ENCODE measurements at places on chromosomes 2 and 18.

- DNase-seq = no peak
These were observed 17.4 kb downstream of the LDLRAD4 start for GRCh38 chr18:13235981-13236380.

GRCh38 chr2:144014103-144014502, 505.8 kb downstream of the ZEB2 start:
- DNase-seq = no peak

DNA sequence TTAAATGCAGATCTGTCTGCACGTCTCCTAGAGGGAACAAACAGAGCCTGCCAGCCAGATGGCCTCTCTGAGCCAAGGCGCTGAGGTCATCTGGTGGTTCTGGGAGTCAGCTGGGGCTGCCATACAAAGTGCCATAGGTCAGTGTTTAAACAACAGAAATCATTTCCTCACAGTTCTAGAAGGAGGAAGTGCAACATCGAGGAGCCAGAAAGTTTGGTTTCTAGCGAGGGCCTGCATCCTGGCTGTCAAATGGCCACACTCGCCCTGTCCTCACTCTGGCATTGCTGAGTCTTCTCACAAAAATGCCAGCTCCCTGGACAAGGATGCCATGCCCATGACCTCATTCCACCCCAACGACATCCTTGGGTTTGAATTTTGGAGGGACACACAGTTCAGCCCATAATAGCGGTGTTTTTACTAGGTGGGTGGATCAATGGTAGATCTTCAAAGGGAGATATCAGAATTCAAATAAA, 59.6 kb downstream of the MYT1L start:
- no peak for DNase-seq

GRCh38 chr18:9416563-9417072, 58.7 kb upstream of the RALBP1 start:
- no peak for DNase-seq

DNA sequence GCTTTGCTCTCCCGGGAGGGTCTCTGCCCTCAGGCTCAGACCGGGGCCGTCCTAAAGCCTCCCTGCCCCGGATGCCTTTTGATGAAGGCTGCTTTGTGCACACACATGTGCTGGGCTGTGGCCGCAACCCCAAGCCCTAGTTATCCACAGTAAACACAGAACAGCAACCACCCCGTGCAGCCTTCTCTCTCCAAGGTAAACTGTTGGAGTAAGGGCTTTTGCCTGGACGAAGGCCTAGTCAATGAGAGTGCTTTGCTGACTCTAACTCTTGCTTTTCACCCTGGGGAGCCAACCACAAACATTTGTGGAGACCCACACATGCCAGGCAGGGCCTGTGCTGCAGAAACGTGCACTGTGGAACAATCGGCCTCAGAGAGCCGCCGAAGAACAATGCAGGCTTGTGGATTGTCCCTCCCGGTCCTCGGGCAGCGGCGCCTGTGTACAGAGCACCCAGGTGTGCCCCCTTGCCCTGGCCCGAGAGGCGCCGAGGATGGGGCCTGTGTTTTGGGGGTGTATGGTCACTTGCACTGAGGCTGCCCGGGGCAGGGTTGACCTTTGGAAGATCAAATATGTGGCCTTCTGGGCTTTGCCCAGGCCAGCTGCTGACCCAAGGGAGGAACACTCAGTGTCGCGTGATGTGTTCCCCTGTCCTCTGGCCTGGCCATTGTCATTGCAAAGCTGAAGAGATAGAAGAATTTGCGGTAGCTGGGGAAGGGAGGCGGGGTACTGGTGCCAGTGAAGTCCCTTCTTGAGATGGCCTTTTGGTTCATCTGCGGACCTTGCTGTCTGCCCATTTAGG, 37.0 kb downstream of the CTIF start:
- no peak for DNase-seq

DNA sequence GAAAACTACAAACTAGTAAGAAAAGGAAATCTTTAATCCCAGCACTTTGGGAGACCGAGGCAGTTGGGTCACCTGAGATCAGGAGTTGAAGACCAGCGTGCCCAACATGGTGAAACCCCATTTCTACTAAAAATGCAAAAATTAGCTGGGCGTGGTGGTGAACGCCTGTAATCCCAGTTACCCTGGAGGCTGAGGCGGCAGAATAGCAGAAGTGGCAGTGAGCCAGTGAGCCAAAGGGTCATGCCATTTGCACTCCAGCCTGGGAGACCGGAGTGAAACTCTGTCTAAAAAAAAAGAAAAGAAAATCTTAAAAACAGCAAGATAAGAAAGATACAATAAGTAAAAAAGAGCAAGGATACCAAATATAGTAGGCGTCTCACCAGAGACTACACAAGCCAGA, 502.9 kb upstream of the ID2 start:
- no peak for DNase-seq

- DNase-seq = no peak
These were observed 7.3 kb downstream of the PXDN start for GRCh38 chr2:1736997-1737480.

GRCh38 chr2:4174796-4175195, 471.4 kb downstream of the DCDC2C start:
- DNase-seq = no peak

GRCh38 chr2:241598487-241598886, 38.5 kb downstream of the THAP4 start:
- DNase-seq = no peak

DNA sequence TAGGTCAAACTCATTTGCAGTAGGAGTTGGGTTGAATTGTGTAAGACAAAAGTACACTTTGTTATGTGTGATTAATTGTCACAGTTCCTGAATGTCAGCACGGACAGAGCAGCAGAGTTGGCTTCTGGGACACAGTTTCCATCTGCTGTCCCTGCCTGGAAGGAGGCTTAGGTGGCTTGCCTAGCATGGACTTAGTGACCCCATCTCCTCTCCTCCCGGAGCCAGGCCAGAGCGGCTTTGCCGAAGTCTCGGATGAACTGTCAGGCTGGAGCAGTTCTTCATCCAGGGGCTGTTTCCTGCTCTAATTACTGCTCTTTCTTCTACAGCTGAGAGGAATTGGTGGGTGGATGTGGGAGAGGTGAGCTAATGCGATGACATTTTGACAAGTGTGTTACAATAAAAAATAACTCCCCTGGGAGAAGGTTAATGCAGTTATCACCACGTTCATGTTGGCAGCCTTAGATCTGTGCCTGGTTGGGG, 102.0 kb downstream of the SH3RF3 start:
- DNase-seq = no peak

DNA sequence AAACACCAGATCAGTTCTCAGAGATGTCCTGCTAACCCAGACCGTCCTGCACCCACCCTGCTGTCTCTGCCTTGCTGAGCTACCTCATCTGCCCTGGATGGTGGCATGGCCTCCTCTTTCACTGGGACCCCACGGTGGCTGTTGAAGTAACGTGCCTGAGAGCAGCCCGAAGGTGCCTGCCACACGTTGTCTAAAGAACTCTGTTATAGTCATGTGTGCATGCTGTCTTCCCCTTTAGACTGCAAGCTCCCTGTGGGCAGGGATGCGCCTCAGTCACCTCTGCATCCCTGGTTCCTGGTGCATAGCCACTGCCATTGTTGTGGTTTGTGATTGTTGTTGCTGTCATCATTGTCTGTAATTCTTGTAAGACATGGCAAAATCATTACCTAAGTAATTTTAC, 235.9 kb downstream of the EIPR1 start:
- no peak for DNase-seq

DNA sequence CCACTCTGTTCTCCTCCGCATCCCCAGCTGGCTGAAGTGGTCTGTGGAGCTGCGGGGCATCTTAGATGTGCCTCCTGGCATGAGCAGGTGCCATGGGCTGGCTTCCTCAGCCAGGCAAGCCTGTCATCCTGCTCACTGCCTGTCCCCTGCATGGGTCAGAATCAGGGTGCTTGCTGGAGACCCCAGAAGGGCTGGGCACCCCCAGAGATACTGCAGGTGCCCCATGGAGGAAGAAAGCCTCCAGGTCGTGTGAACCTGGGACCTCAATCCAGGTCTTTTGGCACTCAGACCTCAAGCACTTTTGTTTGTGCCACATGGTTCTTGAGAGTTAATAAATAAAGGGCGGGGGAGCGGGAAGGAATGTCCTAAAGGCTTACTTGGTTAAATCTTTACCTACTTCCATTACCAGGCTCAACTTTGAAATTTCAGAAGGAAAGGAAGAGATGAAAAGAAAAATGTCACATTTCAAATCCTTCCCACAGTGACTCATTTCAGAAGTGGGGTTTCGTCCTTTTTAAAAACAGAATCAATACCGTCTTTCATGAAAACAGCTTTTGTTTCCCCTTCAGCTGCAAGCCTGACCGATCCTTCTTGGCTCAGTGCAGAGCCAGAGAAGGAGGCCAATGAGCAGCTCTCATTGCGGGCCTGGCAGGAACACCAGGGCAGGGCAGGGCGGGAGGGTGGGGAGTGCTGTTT, 69.9 kb downstream of the RHOB start:
- no peak for DNase-seq

DNA sequence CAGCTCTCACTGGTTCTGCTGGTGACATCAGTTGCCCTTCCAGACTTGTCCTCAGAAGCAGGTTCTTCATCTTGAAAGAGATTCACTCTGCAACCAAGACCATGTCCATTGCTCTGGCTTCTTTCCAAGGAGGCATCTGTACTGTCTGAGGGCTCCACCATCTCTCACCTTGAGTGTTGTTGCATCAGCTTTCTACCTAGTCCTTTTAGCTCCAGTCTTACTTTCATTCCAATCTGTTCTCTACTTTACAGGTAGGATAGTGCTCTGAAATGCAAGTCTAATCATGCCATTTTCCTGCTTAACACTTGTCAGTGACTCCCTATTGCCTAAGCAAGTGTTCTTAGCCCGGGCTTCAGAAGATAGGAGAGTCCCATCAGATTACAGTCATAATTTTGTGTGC, 117.7 kb downstream of the EN1 start:
- DNase-seq = no peak

GRCh38 chr2:55311444-55311870, 42.4 kb upstream of the MTIF2 start:
- DNase-seq = no peak

- DNase-seq = no peak
These were observed 301.1 kb upstream of the RND3 start for GRCh38 chr2:150788426-150789140.

GRCh38 chr2:9110893-9111569, 95.6 kb upstream of the ASAP2 start:
- DNase-seq = no peak

GRCh38 chr2:188752311-188752710, 221.9 kb upstream of the COL3A1 start:
- DNase-seq = no peak

DNA sequence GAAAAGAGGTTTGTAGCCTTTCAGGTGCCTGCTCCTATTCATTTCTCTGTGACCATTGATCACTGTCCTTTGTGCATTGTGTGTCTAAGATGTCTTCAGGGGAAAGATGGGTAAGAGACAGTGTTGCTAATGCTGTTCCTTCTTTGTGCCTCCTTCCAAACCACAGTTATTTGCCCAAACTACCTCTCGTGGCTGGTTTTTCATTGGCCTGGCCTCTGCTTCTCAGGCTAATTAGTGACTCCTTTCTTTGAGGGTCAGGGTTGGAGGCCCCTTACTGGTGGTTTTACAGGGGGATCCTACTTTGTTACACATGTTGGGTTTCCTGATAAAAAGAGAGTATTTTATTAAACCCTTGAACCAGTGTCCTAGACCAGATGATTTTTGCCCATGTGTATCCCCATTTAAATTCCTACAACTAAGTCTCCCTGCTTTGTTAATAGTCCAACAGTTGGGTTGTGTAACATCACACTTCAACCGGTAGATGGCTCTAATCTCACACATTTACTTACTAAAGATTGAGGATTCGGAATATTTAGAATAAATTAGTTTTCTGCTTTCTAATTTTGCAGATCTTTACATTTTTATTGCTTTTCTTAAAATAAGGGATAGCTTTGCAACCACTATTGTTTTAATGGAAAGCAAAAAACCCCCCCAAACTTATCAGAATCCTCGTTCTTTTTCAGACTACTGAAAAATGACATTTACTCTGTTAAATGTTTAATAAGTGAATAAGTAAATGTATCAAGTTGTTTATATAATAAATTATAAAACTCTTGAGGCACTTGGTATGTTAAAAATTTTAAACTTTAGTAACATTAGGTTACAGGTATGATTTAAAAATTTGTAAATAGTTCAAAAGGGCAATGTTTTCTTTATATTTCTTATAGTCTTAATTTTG, 2.4 kb downstream of the MARS2 start:
- peak; percentile 13 for DNase-seq

DNA sequence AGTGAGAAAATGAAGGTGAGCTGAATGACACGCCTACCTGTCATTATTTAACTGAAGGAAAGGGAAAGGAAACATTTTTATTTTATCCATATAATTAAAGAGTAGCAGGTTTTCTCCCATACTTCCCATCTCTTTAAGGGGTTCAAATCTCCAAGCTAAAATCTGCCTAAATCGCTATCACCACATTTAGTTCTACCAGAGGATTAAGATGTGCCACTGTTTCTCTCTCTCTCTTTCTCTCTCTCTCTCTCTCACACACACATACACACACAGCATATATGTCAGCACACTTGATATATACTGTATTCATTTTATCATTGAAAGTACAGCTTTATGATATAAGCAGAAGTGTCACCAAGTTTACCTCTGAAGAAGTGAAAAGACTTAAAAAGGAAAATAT, 3.1 kb downstream of the WIPF1 start:
- no peak for DNase-seq

- no peak for DNase-seq
These were observed 147.2 kb upstream of the FAM98A start for GRCh38 chr2:33746208-33746800.

DNA sequence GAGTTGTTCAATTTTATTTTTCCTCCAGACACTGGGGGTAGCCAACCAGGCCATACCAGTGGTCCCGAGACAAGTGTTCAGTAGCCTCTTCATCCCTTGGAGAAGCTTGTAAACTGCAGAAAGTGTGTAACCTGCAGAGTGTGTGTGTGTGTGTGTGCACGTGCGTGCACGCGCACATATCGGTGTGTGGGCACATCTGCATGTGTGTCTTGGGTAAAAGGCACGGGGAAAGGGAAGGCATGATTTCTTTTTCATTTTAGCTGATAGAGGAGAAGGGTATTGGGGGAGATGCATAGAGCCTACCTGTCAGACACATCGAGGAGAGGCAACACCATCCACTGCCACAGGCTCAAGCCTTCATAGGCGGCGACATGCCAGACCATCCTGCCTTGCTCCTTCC, 181.4 kb downstream of the CLIP4 start:
- no peak for DNase-seq

DNA sequence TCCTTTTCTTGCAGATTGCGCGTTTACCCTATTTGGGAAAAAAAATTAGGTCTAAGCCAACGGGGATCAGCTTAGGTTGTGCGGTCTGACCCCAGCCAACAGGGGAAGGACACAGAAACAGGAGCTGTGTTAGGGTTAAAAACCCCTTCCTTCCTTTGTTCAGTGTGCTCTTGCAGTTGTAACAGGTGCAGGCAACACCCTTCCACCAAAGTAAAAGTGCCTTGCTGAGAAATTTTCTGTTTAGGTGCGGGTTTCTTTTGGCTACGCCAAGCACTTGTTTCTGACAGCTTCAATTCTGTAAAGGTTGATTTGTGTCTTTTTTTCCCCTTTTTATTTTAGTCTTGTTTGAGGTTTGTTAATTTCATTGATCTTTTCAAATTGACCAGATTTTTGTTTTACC, 92.5 kb downstream of the PTPN4 start:
- DNase-seq = no peak

Measured in right kidney (tissue), 9 donors.